ENCODE measurements at places on chromosomes 2 and 18.

GRCh38 chr2:24253303-24253919, 78.6 kb downstream of the FAM228A start:
- DNase-seq = no peak

DNA sequence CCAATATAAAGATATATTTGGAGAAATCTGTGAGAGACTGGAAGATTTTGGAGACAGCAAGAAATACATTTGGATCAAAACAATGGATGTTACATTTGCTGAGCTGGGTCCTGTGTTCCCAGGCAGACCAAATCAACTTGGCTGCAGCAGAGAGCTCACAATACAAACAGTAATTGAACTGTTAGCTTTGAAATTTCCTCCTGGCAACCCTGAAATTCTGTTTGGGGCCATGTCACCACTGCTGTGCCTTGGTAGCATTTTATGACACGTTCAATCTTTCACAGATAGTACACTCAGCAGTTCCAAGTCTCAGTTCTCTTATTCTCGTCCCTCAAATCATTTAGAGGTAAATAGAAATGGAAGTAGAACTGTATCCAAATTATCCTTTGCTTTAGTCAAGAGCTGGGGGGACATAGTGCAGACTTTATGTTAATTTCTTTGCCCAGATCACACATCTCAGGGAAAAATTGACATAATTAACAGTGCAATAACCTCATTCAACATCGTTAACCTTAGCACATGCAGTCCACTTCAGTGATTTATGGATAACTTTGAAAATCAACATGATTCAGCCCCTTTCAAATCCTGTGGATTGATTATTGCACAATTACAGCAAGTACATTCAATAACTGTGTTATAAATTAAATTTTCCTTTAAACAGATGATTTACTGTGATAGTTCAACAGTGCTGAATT, 277.4 kb upstream of the MC4R start:
- DNase-seq = no peak

- DNase-seq = no peak
Measured at GRCh38 chr2:234606896-234607295, 110.0 kb upstream of the ARL4C start.

GRCh38 chr18:12879840-12880540, 4.0 kb downstream of the PTPN2 start:
- DNase-seq = no peak

DNA sequence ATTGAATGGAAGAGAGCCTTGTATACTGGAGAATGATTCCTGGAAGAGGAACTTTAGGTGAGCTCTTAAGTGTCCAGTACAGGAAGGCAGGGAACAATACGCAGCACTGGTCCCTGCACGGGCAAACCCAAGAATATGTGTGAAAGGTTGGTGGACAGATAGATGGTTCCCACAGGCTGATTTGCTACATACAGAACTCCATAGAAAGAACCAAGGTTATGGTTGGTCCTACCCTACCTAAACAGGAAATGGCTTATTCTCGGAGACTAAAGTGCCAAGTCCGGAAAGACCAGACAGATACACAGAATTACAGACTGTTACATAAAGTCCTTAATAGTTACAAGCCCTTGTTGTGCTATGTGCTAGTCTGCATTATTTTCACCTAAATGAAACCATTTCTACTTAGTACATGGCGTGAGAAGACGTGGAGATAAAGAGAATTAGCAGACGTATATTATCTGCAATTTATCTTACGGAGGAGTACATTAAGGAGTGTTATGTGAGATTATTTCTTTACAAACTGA, 1.2 kb downstream of the REV1 start:
- DNase-seq = no peak

- DNase-seq = no peak
Measured at GRCh38 chr2:221186873-221187272, 385.2 kb downstream of the EPHA4 start.

- no peak for DNase-seq
Measured at GRCh38 chr2:196291426-196291825, 120.0 kb upstream of the STK17B start.

DNA sequence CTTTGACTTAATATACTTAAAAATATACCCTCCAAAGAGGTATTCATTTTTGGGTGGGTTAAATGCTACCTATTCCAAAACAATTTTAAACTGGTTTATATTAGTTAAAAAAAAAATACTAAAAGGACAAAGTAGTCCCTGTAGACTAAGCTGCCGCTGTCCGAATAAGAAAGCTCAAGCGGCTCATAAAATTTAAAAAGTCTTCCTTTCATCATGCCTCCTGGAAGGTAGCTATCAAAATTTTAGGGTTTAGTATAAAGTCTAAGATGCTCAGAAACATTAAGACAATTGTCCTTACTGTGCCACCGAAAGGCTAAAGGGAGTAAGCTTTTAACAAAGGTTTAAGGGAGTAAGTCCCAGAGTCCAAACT, 440 bp upstream of the UGGT1 start:
- no peak for DNase-seq

DNA sequence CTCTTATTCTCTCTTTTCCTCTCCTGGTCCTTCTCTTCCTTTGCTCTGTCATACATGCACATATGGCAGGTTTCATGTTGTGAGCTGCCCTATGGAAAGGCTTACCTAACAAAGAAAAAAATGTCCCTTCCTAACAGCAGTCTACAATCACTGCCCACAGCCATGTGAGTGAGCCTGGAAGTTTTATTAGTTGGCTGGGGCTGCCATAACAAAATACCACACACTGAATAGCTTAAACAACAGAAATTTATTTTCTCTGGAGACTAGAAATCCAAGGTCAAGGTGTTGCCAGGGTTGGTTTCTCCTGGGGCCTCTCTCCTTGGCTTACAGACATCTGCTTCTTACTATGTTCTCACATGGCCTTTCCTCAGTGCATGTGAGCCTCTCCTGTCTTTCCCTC, 142.1 kb downstream of the TRIB2 start:
- DNase-seq = no peak

DNA sequence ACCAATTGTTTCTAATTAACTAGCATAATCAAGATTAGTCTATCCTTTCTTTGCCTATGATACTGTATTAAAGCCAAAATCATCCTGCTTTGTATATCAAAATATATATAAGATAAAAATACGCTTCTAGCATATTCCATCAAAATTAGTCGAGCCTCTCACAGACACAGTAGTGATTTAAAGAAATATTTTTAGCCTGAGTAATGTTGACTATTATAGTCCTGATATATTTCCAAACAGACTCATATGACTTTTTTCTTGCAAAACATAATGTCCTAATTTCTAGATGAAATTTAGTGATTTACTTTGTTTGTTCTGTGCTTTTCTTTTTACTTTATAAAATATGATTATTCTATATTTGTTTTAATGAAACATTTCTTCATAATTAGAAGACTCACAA, 30.9 kb downstream of the FAP start:
- no peak for DNase-seq

GRCh38 chr2:160157861-160158829, 41.9 kb downstream of the ITGB6 start:
- DNase-seq = no peak

- no peak for DNase-seq
Measured at GRCh38 chr2:120765678-120766469, 30.2 kb downstream of the GLI2 start.

DNA sequence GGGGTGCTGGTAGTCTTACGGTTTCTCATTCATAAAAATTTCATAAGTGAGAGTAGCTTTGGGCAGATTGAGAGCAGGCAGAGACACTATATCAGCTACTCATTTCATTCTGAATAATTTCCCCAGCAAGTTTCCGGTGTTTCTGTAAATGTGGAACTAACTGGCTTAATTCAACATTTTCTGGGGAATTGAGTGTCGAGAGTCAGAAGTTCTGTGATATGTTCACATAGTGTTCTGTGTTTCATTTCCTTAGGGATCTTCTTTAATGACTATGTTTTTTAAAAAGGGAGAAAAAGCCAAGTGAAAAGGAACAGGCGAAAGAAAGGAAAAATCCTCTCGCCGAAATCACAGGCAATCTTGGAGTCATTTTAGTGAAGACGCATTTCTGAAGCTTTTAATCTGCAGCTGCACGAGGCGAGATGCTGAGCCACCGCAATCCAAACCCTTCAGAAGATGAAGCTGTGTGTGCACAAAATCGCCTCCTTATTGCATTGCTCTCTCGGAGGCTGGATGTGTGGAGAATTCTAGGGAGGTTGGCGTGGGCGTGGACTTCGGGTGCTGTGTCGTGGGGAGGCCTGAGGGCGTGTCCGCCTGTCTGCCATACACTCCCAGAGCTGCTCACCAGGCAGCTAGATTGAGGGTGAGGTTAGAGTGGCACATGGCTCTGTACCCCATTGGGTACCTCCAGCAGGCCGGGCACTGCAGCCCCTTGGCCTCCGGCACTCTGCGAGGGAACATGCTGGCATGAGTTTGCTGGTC, 38.4 kb upstream of the HDAC4 start:
- DNase-seq = no peak

DNA sequence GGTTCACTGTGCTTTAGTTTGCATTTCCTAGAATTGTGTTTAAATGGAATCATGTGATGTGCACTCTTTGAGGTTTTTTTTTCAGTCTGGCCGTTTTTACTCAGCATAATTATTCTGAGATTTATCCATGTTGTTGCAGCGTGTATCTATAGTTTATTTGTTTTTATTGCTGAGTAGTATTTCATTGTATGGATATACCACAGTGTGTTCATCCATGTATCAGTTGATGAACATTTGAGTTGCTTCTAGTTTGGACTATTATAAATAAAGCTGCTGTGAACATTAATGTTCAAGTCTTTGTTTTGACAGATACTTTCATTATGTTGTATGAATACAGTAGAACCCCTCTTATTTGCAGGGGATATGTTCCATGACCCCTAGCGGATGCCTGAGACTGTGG, 39.1 kb downstream of the TRAF3IP1 start:
- DNase-seq = no peak

GRCh38 chr2:86577817-86578456, 14.7 kb upstream of the CHMP3 start:
- DNase-seq = no peak

DNA sequence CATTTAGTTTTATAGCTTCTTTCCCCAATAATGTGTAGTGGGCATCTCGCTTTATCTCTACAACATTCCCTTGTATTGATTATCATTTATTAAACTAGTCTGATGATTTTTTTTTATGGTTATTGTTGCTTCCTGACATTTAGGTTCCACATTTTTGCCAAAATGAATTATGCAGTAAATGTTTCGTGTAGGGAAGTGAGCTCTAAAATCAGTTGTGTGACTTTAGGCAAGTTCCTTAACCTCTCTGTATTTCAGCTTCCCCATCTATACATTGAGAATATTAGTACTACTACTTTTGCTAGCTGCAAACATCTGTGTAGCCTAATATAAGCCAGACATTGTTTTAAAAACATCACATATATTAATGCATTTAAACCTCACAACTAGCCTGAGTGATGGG, 22.9 kb downstream of the SOCS6 start:
- DNase-seq = no peak

DNA sequence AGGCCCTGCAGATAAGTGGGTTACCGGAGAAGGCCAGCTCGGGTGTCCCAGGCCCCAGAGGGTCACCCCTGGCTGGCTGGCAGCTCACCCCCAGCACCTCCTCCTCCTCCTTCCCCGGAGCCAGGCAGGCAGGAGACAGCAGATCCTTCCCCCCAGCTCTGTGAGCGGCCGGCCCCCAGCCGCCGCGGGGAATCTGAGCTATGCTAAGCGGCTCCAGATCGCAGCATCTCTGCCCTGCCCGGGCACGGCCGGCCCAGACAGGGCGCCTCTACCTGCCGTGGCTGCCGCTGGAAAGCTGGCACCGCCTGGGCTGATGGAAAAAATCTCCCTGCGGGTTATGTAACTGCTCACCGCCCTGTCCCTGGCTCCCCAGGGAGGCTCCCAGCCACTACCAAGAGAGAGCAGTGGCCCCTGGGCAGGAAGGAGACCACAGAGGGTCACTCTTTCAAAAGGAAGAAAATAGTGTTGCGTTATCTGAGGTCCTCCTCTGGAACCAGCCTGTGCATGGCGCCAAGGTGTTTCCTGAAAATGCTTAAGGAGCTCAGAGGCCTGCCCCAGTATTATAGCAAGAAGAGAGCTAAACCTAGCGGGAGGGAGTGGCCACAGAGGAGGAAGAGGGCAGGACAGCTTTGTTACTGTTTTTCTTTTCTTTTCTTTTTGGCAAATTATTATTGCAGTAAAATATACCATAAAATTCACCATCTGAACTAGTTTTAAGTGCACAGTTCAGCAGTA, 179.0 kb downstream of the SMAD7 start:
- no peak for DNase-seq

DNA sequence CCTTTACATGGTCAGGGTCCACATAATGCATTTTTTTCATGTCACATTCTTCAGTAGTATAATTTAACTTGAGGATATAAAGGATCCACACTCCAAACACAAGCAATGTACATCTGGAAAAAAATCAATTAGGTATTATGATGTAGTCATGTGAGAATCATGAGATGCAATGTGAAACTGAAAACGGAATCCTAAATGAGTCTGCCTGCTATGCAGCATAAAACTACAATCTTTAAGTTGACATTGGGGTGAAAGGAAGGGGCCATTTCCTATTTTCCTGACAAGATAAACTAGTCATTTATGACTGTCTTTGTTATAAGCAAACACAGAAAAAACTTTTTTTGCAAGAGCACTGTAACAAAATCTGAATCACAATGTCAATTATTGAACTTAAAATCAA, 27.6 kb downstream of the ST3GAL5 start:
- DNase-seq = no peak

DNA sequence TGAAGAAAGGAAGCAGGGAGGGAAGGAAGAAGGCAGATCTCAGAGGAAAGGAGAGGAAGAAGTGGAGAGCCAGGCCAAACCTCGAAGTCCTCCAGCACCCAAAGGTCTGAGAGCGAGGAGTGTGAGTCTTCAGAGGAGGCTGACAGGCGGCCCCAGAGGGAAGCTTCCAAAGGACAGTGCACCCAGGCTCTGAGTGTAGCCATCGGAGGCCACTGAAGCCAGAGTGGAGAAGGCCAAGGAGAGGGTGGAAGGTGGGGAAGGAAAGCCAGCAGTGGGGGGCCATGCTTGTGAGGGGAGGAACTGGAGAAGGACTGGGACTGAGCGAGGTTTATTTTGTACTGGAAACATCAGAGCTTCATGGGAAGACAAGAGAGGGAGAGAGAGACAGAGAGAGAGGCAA, 6.0 kb downstream of the ATP6V1B1 start:
- DNase-seq = no peak

DNA sequence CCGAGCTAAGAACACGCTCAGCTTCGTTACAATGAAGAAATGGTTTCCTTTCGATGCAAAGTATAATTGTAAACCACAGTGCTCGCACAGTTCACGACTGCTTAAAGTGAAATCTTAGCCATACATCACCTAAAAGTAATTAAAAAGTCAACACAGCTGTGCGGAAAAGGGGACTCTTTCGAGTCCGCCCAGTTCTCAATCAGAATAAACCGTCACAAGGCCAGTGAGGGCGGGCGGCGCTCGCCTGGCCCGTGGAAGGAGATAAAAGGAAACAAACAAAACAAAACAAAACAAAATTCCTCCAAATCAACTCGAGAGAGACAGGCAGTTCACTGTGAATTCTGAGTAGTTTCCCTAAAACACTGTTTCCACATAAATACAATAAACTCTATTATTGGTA, 200.9 kb downstream of the TWIST2 start:
- no peak for DNase-seq

GRCh38 chr2:191257934-191258333, 12.7 kb downstream of the MYO1B start:
- no peak for DNase-seq
